ENCODE measurements at places on chromosomes 12 and 14.

DNA sequence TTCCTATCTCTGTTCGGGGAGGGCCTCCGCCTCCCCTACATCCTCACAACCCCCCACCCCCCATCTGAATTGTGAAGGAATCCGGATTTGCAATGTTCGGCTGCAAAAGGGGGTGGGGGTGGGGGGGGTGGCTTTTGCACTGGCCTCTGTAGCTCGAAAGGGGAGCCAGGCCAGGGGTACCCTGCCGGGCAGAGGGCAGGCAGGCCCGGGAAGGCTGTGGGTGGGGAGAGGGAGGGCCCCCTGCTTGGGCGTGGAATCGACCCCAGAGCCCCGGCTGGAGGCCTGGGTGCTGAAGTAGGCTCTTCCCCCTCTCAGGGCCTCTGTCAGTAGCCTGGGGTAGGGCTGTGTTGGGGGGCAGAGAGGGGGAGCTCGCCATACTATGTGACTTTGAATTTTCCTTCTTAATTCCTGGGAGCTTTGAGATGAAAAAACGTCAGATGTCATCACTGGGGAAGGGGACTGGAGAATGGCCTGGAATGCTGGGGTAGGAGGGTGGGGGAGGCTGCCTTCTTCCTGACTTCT lies 1.1 kb downstream of the LRP1 start:
- DNase-seq: no peak

- no peak for DNase-seq
Measured at GRCh38 chr12:82730953-82731459, 44.3 kb downstream of the TMTC2 start.

- DNase-seq: no peak
Measured at GRCh38 chr14:64885559-64885958, 5.9 kb upstream of the SPTB start.

GRCh38 chr12:11209113-11209512 lies 22.4 kb upstream of the TAS2R42 start:
- no peak for DNase-seq

GRCh38 chr14:43141636-43142191 lies 1365.4 kb downstream of the FSCB start:
- DNase-seq: no peak

DNA sequence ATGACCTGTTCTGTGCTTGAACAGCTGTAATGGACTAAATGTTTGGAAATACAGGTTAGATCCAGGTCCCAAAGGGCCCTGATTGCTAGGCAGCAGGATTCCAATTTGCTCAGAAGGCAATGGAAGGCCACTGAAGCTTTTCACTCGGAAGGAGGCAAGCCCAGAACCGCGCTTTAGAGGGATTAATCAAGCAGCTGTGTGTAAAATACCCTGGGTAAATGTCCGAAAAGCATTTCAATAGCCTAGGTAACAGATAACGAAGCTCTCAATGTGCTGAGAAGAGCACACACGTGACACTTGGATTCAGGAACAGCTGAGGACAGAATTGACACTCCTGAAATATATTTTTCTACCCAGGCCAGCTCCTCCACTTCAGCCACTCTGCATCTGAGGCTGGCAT lies 436.1 kb downstream of the TMEM132D start:
- DNase-seq: no peak

- no peak for DNase-seq
Measured at GRCh38 chr12:24393071-24393470, 443.6 kb upstream of the SOX5 start.

GRCh38 chr14:61330511-61330910 lies 9.1 kb downstream of the PRKCH start:
- DNase-seq: no peak

GRCh38 chr12:113722747-113723146 lies 243.4 kb downstream of the RBM19 start:
- no peak for DNase-seq

GRCh38 chr14:88479574-88479987 lies 75.2 kb downstream of the PTPN21 start:
- DNase-seq: no peak

- no peak for DNase-seq
Measured at GRCh38 chr12:114343585-114344302, 62.2 kb downstream of the TBX5 start.

GRCh38 chr12:109264095-109264942 lies 44.8 kb downstream of the FOXN4 start:
- no peak for DNase-seq

- DNase-seq: no peak
Measured at GRCh38 chr12:124400124-124400523, 105.2 kb downstream of the RFLNA start.

GRCh38 chr12:62839869-62840660 lies 94.9 kb downstream of the PPM1H start:
- DNase-seq: no peak

DNA sequence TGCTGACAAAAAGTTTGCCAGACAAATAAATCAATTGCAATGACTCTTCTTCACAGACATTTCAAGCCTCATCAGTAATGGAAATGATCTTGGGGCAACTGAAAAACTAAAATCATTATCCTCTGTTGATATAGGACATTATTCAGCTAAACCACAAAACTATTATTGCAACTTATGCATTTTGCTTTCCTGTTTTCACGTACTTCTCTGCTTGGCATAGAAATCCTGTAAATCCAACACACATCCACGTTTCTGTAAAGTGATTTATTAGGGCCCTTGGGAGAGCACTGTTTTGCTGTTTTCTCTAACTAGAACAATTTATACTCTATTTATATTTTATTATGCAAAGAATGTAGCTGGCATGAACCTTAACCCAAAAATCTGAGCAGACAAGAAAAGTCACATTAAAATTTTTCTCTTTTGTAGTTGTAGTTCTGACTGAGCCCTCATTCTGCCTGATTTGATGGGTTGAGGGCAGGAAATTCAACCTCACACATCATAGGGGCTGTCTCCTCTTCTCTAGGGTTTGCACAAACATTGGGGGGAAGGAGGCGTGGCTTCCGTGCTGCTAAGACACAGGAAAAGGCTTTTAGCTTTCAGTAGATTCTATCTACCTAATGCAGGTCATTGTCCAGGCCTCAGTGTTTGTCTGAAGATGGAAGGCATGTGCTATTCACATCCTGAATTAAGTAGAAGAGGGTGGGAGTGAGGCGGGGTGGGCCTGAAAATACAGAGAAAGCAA lies 11.5 kb upstream of the NUP107 start:
- DNase-seq: peak; percentile 49

GRCh38 chr12:131559517-131560516 lies 151.1 kb upstream of the SFSWAP start:
- DNase-seq: no peak

DNA sequence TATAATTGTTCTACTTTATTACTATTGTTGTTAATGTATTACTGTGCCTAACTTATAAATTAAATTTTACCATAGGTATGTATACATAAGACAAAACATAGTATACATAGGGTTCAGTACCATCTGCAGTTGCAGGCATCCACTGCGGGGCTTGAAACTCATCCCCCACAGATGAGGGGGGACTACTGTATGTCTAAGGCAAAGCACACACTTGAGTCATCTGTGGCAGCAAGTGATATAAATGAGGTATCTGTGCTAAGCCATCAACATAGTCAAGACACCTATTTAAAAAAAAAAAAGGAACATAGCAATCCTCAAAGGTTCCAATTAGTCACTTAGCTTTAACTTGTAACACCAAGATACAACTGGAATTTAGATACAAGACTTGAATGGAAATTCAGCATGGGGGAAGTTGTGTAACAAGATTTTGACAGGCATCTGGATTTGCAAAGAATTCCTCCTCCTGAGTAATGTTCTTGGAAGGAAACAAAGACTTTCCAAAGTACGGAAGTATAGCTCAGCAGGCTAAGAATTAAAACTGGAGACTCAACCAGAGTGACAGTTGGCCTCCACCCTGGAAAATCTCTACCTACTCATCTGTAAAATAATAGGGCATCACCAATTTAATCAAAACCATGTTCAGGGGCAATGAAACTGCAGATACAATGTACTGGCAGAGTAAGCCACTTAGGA lies 14.9 kb downstream of the DCAF5 start:
- DNase-seq: no peak

DNA sequence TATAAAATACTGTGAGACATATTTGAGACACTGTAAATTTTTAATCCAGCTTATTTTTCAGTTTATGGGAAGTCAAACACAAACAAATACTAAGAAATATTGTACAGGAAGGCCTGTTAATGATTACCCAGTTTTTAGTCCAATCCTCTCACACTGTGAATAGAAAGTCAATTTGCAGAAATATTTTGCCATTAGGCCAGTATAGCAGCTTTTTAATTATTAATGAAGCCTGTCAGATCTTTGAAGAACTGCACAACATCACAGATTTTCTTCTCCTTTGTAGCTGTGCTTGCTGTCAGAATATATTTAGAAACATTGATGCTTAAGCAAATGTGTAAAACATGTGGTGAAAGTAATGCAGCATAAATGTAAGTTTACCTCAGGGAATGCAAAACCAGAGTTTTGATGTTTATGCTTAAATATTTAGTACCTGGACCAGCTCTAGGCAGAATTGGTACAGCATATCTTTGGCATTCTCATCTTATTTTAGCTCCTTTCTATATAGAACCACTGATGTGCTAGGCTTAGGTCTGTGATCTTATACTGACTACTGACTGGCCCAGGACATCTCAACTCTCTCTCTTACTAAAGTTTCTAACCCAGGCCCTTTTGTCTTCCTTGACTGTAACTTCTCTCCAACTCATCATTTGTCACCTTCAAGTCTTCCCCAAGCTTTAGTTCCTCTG lies 230.8 kb upstream of the NAV3 start:
- DNase-seq: no peak

- no peak for DNase-seq
Measured at GRCh38 chr12:131577766-131578165, 133.1 kb upstream of the SFSWAP start.

GRCh38 chr14:96368534-96368933 lies 5.2 kb downstream of the GSKIP start:
- DNase-seq: no peak

Measured in activated CD4-positive, CD25-positive, alpha-beta regulatory T cell (primary cell).